Stimulated activated CD4-positive, alpha-beta T cell treated with anti-CD3 and anti-CD28 coated beads, Interleukin-12 subunit alpha, Interleukin-12 subunit beta, amount 100 ng/mL, for 4 hours (primary cell): ENCODE measurements at places on chromosomes 13 and 19.

DNA sequence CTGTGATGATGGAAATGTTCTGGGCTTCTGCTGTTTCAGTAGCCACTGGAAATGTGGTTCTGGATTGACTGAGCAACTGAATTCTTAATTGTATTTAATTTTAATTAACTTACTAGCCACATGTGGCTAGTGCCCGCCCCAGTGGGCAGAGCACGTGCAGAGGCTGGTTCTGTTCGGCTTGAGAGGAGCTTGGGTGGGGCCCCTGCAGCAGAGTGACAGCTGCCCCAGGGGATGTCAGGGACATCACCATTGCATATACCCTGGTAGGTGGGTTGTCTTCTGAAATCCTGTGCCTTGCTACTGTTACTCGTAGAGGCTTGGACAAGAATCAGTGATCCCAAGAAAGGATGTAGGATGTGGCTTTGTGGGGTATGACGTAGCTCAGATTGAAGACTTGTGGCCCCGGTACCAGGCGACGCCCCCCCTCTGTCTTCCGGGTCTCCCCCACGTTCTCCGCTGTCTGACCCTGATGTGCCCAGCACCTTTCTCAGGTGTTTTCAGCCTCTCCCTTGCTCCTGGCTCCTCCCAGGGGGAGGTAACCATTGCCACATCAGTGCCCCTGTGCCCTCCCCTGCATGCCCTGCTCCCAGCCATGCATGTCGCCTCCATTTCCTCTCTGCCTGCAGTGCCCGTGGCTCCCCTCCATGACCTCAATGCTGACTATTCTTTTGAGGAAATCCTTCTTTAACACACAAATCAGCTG, 102.6 kb upstream of the RNF113B start:
- DNase-seq: no peak

GRCh38 chr13:110592665-110593064, 22.7 kb upstream of the NAXD start:
- DNase-seq: no peak

DNA sequence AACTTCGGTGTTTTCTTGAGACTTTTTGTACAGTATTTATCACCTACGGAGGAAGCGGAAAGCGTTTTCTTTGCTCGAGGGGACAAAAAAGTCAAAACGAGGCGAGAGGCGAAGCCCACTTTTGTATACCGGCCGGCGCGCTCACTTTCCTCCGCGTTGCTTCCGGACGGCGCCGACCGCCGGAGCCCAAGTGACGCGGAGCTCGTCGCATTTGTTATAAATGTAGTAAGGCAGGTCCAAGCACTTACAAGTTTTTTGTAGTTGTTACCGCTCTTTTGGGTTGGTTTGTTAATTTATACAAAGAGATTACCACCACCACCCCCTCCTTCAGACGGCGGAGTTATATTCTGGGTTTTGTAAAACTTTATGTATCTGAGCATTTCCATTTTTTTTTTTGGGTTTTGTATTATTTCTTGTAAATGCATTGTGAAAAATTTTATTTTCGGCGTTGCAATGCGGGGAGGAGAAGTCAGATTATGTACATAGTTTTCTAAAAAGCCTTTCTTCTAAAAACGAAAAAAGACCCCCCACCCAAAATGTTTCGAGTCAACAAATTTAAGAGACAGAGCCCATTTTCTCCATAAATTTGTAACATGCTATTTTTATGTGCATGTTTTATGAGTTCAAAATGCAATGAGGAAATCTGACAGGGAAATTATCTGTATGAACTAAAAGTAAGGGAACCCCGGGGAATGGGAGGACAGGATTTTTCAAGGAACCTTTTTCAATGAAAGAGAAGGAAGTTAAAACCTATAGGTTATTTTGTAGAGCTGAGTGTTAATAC, 2.3 kb downstream of the SOX1 start:
- DNase-seq: no peak

- DNase-seq: no peak
Measured at GRCh38 chr19:33303791-33304345, 1.5 kb upstream of the CEBPA start.

DNA sequence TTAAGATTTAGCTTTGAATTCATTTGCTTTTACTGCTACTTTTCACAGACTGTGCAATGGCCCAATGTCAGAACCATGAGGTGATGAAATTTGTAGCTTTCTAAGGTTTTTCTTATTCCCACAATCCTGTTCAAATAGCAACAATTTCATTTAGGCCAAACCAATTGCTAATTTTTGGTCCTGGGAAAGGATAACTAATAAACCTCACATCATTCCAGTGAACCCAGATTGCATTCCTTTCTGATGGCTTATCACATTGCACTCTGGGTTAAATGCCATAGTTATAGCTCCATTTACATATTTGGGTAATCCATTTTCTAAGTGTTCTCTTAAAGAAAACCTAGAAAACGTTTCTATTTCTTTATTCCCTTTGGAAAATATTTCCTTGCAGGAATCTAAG, 22.9 kb upstream of the POMP start:
- no peak for DNase-seq

- DNase-seq: peak; percentile 57
Measured at GRCh38 chr13:30744056-30744680, 8.8 kb downstream of the ALOX5AP start.

DNA sequence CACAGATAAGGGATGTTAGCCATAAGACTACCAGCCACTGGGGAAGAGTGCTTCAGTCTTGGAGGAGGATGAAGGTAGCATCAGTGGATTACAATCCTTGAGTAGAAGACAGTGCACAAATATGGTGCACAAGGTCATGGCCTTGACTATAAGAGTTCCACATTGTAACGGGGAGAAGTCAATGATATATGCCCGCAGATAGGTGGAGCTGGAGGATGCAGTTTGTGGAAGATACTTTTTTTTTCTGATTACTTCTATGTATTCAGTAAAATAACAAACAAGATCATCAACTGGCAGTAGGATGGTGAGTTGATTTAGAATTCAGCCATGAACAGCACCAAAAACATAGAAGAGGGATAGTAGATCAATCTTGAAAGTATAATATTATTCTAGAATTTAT, 926.8 kb upstream of the MIR17HG start:
- no peak for DNase-seq
